ENCODE measurements at places on chromosomes 2 and 18.
A peak's percentile ranks its signal among the peaks of the same experiment; 100 is the strongest.

- no peak for DNase-seq
These were observed 78.7 kb upstream of the RGPD5 start for GRCh38 chr2:109715313-109715805.

- no peak for DNase-seq
These were observed 24.1 kb downstream of the COLEC11 start for GRCh38 chr2:3619033-3619432.

GRCh38 chr2:156673981-156674380 lies 237.8 kb downstream of the GPD2 start:
- DNase-seq: no peak

DNA sequence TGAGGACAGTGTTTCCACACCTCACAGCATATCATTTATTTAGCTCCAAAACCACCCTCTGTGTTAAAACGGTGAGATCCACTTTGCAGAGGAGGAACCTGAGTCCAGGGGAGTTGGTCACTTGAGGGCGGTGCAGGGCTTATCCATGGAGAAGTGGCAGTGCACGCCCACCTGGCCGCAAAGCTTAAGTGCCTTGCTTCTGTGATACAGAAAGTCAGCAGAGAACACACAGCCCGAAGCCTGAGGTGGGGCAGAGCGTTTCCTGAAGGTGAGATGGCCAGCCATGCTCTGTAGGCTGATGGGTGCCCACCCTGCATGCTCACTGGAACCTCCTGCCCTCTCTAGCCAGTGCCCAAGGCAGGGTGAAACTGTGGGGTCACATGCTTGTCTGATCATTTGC lies 87.3 kb downstream of the SH3RF3 start:
- DNase-seq: no peak

DNA sequence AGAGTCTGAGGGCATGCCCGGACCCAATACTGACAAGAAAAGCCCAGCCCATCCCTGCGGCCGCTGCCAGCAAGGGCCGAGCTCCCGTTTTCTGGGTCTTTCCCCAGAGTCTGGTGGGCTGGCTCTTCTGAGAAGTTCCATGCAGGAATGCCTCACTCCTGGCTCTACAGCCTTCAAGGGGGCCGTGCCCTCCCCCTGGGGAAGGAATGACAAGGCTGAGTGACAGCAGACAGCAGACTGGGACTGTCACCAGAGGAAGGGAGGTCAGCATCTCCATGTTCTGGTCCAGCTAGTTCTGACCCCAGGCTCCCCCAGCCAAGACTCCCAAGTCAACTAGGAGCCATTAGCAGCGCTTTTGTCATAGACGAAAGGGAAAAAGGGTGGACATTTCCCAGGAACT lies 13.0 kb upstream of the SEMA4C start:
- DNase-seq: no peak

GRCh38 chr2:216735086-216735485 lies 39.7 kb upstream of the IGFBP5 start:
- no peak for DNase-seq

DNA sequence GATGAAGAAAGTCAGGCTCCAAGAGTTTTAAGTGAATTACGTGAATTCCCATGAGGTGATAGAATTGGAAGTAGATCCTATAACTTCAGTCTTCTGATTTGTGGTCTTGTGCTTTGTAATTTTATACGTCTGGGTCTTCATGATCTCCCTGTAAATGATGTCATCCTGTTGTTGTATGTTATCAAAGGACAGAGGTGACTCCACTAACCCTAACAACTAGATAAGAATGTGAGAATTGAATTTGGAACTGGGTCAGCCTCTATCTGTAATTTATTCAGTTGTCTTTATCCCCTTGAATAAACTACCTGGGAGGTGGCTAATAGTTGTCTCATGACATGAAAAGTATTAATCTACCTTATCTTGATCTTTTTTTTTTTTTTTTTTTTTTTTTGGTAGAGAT lies 86.4 kb upstream of the B3GNT2 start:
- no peak for DNase-seq

DNA sequence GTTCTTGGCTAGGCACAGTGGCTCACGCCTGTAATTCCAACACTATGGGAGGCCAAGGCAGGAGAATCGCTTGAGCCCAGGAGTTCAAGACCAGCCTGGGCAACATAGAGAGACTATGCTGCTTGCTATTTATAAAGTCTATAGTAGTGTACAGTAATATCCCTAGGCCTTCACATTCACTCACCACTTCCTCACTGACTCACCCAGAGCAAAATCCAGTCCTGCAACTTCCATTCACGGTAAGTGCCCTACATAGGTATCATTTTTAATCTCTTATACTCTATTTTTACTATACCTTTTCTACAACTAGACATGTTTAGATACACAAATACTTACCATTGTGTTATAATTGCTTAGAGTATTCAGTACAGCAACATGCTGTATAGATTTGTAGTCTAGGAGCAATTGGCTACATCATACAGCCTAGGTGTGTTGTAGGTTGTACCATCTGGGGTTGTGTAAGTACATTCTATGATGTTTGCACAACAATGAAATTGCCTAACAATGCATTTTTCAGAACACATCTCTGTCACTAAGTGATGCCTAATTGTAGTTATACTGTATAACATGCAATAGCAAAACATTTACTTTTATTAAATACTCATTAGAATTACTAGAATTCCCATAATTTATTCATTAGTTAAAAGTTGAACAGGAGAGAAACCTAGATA lies 8.8 kb downstream of the DHX57 start:
- no peak for DNase-seq

- no peak for DNase-seq
These were observed 202.9 kb downstream of the KCNH7 start for GRCh38 chr2:162635706-162636105.

GRCh38 chr2:9983401-9984216 lies 32.1 kb downstream of the GRHL1 start:
- no peak for DNase-seq

DNA sequence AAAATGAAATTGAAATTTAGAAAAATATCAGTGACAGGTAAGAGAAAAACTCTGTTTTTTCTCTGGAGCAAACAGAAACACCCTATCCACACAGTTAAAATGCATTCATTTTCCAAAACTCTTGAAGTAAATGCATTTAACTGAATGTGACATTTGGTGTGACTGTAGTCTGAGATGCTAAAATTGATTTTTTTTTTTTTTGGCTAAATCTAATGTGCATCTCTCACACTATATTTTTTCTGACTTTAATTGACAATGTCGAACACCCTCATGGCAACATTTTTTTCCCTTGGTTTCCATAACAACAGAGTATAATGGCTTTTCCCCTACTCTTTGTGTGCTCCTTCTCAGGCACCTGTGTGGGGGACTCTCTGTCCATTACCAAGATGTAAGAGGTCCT lies 366.4 kb downstream of the XIRP2 start:
- no peak for DNase-seq

GRCh38 chr2:103139628-103140268 lies 377.9 kb downstream of the TMEM182 start:
- DNase-seq: no peak

DNA sequence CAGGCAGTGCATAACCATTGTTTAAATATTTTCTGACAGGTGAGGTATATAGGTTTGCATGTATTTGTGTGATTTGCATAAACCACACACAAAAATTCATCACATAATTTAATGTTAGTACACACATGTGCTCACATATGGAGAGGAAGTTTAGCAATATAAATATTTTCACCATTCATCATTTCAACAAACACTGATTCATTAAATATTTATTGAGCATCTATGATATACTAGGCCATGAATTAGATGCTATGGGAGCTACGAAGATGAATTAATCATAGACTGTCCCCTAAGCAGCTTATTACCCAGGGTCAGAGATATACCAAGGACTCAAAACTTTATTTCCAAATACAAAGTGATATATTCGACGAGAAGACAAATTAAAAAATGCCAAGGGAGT lies 311.6 kb upstream of the PIK3C3 start:
- no peak for DNase-seq

- no peak for DNase-seq
These were observed 90.6 kb downstream of the PAX3 start for GRCh38 chr2:222208010-222208690.

- no peak for DNase-seq
These were observed 96.8 kb upstream of the TRIB2 start for GRCh38 chr2:12619975-12620374.

DNA sequence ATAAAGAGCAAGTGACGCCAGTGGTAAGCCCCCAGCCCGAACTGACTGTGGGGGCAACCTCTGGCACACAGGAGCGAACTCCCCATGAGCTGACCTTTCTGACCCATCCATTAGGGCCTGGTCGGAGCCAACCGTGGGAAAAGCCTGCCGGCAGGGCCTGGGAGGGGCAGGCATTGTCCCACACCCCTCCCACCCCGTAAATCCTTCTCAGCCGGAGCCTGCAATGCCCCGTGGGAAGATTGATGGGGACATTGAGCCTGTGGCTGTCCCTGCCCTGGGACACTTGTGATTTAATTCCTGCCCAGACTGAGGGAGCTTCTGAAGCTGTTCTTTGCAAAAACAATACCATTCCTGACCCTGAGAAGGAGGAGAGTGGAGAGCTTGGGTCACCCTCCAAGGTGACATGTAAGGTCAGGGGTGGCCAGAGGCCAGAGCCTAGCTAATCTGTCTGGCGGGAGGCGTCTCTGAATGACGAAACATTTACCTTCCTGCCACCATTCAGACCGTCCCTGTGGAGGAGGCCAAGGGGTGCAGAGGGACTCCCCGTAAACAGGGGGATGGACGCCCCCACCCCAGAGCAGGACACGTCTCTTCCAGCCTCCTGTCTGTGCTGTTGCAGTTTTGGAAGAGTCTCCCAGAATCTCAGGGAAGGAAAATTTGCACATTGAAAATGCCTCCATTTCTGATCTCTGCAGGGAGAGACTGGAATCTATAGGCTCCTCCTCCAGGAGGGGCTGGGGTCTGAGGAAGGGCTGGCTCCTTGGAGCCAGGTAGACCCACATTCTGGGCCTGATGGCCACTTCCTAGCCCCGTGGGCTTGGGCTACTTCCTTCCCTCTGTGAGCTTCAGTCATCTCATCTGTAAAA lies 51.2 kb upstream of the HS6ST1 start:
- no peak for DNase-seq

- no peak for DNase-seq
These were observed 77.0 kb downstream of the EPC2 start for GRCh38 chr2:148721520-148721931.

DNA sequence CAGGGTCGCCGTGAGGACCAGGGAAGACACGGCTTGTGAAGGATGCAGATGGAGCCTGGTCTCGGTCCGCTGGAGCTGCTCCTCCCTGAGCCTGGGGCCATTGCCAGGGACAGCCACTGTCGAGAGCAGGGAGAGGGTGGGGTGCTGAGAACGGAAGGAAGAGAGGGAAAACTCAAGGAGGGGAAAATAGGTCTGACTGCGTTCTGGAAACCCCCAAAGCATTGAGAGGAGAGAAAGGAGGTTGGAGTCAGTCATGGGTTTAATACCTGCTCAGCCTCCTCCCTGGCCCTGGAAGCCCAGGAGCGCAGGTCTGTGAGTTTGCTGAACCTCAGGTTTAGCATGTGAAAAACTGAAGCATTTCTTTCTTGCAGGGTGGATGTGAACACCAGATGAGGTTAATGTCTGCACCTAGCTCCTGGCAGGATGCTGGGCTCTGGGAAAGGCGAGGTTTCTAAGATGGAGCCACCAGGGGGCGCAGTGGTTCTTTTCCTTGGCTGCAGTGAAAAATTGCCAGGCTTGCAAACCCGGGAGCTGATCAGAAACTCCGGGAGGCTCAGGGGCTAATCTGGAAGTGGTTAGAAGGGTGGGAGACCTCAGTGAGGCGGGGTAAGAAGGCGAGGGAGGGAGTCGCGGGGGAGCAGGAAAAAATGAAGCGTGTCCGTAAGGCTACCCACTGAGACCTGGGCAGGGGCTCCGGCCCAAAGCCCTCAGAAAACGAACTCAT lies 33.6 kb upstream of the RNF149 start:
- peak; percentile 56 for DNase-seq

GRCh38 chr2:72851333-72851732 lies 25.5 kb upstream of the EXOC6B start:
- no peak for DNase-seq

GRCh38 chr2:14843507-14844204 lies 211.1 kb downstream of the LRATD1 start:
- DNase-seq: no peak

GRCh38 chr18:43705850-43706249 lies 428.6 kb upstream of the SYT4 start:
- no peak for DNase-seq

- no peak for DNase-seq
These were observed 51.8 kb downstream of the LDLRAD4 start for GRCh38 chr18:13270279-13270855.

DNA sequence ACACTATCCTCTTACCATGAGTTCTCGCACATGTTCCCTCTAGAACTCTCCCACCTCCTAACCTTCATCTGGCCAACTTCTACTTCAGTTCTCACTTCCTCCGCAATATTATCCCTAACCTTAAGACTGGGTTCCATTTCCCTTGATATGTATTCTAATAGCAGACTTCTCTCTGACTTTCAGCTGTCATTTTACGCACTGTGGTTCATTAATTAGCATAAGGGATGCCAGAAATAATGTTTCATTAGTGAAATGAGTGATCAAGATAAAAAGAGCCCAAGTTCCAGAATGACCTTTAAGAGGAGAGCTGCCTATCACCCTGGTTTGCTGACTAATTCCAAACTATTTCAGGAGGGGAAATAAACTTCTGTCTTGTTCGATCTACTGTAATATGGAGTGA lies 108.6 kb upstream of the CCDC150 start:
- DNase-seq: no peak

GRCh38 chr2:42659609-42660008 lies 91.2 kb downstream of the MTA3 start:
- DNase-seq: no peak

- no peak for DNase-seq
These were observed 180.7 kb downstream of the PLCL1 start for GRCh38 chr2:197985029-197985638.

GRCh38 chr2:73292316-73292905 lies 937 bp downstream of the EGR4 start:
- no peak for DNase-seq

DNA sequence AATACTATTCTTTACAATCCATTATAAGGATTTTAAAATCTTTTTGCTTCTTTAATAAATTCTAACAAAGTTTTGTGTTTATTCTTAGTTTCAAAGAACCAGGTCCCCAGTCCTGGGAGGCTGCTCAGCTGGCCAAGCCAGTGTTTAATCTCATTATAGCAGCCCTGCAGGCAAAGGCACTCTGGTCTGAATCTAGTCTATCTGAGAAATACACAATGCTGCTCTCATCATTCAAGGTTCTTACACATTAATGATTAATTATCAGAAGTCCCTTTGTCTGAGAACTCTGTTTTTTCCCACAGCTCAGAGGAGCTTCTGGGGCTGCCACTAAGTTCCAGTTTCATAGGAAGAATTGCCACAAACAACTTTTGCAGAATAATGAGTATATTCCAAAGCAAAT lies 27.7 kb downstream of the KCTD18 start:
- no peak for DNase-seq

All from iPS DF 19.7 (cell line).